ENCODE measurements at places on chromosomes 3 and 15.

DNA sequence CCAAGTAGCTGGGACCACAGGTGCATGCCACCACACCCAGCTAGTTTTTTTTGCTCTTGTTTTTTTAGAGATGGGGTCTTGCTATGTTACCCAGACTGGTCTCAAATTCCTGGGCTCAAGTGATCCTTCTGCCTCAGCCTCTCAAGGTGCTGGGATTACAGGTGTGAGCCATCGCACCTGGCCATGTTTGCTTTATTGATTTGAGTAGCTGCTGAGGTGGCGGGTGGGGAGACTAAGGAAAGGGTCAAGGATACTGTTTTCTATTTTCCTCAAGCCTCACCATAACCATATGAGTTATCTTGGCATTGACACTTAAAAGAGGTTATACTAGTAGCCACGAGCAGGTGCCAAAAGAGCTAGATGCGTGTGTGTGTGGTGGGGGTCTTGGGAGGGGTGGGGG lies 39.0 kb downstream of the CYFIP1 start:
- no peaks in the 10 kb centered on the region for H3K27me3 ChIP-seq
- DNase-seq = no peak
- H3K36me3 ChIP-seq = peaks cover 51% of the 10 kb centered on the region

DNA sequence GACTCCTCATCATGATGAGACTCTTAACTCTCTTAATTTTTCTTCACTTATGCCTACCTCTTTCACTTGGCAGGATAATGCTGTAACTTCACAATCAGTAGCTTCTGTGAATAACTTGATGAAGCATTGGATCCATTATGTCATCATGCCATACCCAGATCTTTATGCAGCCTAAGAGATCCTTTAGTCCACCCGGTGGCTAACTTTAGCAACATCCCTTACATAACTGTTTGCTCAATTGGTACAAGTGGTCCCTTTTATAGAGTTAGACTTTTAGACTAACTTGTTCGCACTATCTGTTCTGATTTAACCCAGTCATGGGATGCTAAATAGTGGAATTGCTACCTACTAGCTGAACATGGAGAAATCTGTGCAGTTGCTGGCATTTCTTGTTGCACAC lies 184.5 kb downstream of the USP13 start:
- H3K36me3 ChIP-seq = no peaks in the 10 kb centered on the region
- no peak overlapping the region for H3K27ac ChIP-seq
- no peak for DNase-seq
- H3K27me3 ChIP-seq = no peaks in the 10 kb centered on the region
- H3K4me1 ChIP-seq = no peaks in the 10 kb centered on the region
- no peak overlapping the region for H3K4me3 ChIP-seq

DNA sequence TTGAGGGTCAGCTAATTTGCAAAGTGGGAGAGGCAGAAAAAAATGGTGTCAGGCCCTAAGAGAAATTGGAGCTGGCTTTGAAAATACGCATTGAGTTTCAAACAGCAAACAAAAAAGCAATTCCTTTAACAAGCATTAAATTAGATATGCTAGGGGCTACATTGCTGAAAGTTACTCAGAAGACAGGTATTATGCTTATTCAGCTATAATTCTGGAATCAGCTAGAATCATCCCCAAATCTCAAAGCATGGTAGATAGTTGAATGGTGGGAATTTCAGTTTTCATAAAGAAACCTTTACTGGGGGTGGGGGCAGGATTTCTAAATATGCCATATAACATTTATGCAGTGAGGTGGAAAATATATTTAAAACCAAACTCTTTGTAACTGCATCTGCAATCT lies 50.5 kb downstream of the BHLHE40 start:
- DNase-seq = no peak
- no peak overlapping the region for H3K4me3 ChIP-seq
- H3K27me3 ChIP-seq = no peaks in the 10 kb centered on the region
- no peak overlapping the region for H3K27ac ChIP-seq
- H3K4me1 ChIP-seq = peaks cover 9% of the 10 kb centered on the region
- H3K36me3 ChIP-seq = no peaks in the 10 kb centered on the region

- H3K27me3 ChIP-seq = no peaks in the 10 kb centered on the region
- H3K4me1 ChIP-seq = no peaks in the 10 kb centered on the region
- H3K36me3 ChIP-seq = no peaks in the 10 kb centered on the region
- no peak overlapping the region for H3K4me3 ChIP-seq
Observed at GRCh38 chr3:45864760-45865519, 21.4 kb upstream of the CCR9 start.

DNA sequence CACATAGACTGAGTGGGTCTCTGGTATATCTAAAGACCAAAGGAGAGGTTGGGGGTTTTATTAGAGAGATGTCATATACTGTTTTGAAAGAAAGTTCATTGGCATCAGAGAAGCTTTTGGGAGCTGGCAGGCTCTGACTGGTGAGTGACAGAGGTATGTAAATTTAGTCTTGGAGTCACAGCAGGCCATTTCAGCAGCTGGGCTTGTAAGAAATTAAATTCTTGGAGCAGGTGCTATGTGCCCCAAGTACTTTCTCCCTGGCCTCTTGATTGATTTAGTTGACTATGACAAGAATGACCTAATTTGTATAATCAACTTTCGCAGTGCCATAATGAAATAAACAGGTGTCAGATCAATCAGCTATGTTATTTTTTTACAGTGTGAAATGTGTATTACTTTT lies 47.8 kb upstream of the CDAN1 start:
- DNase-seq = no peak
- H3K36me3 ChIP-seq = peaks cover 23% of the 10 kb centered on the region
- no peak overlapping the region for H3K27ac ChIP-seq
- no peak overlapping the region for H3K4me3 ChIP-seq

Data from tibial artery (tissue), 4 donors.